ENCODE measurements at places on chromosomes 6 and 20.

DNA sequence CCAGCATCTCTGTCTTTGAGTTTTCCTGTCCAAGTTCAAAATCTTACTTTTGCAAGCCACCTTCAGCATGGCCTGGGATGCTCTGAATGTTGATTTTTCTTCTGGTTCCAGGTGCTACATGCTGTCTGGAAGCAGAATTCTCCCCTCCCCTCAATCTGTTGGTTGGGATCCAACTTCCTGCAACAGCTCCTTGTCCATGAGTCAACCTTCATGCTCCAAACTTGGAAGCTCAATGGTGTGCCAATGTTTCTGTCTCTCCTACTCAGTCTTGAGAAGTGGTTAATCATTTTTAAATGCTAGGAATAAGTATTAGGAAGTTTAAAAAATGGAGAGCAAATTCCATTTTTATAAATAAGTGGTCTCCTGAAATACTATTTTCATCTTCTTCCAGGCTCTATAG is 33.2 kb upstream of the PLEKHG1 start:
- DNase-seq, result no peak

- peak; percentile 64 for DNase-seq
These were observed 25.9 kb upstream of the GTSF1L start for GRCh38 chr20:43752561-43753301.

GRCh38 chr6:119113961-119114360 is 35.5 kb upstream of the FAM184A start:
- DNase-seq, result no peak

DNA sequence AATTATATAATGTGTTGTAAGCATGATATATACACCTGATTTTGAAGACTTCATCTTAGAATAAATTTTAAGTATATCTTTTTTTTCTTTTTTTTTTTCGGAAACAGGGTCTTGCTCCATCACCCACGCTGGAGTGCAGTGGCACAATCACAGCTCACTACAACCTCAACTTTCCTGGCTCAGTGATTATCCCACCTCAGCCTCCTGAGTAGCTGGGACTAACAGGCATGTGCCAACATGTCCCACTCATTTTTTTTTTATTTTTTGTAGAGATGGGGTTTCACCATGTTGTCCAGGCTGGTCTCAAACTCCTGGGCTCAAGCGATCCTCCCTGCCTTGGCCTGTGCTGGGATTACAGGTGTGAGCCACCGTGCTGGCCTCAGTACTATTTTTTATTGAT is 17.1 kb downstream of the VPS52 start:
- DNase-seq, result no peak

DNA sequence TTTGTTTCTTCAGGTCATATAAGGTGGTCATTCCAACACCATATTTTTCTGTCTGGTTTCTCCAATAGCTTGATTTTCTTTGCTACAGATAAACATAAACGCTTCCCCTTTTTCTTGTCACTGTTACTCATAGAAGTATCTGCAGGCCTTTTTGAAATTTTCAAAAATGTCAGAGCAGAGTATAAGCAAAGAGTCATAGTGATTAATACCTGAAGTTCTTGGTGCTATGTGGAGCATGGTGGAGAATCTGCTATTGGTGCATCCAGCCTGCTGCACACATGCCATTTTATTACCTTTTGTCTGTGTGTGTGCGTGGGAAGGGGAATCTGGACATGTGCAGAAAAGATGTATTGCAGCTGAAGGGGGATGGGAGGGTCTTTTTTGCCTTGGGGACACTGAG is 19.7 kb downstream of the STX11 start:
- DNase-seq, result no peak

DNA sequence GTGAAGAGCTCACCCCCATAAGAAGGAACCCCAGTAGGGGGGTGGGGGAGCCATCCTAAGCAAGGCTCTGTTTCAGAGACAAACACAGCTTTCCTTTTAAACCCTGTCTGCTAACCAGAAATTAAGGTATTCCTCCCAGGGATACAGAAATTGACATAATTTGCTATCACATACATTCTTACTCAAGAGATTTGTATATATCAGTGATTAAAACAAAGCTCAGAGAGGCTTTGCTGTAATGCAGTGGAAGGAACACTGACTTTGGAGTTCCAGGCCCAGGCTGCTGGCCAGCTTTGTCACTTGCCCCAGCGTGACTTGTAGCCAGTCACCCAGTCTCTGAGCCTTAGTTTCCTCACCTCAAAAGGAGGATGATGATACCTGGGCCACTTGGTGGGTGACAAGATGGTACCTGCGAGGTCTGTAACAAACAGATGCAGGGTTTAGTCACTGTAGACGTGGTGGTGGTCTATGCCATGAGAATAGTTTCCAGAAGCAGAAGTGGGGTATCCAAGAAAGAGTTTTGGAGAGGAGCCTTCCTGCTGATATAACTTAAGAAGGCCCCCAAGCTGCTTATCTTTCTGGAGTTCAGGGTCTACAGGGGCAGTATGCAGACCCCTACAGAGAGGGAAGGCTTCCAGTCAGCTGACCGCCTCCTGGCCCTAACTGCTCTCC is 3.2 kb upstream of the FOXF2 start:
- peak; percentile 17 for DNase-seq

DNA sequence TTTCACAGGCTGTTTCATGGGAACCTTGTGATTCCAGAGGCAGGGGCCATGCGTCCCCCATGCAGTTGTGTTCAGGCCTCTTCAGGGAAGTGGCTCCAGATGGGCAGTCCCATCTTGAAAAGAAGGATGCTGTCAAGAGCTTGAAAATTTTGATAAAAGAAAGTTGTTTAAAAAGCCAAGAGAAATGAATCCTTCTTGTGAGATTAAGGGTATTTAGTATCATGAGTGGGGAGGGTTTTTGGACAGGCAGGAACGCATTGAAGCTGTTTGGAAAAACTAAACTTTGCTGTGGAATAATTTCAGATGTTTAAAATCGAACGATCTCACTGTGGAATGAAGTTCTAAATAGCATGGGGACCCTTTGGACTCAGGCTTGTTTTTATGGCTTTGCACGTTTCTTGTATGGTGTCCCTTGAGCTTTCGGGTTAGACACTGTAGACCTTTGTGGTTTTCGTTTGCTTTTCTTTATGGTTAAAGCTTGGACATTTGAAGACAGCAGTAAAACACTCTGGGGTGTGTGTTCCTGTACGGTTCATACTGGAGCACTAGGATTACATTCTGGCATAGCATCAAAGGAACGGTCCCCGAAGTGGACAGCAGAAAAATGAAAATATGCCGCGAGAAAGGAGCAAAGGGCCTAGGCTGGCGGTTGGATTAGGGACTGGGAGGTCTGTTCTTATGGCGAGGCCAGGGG is 18.2 kb downstream of the KIF25 start:
- no peak for DNase-seq

DNA sequence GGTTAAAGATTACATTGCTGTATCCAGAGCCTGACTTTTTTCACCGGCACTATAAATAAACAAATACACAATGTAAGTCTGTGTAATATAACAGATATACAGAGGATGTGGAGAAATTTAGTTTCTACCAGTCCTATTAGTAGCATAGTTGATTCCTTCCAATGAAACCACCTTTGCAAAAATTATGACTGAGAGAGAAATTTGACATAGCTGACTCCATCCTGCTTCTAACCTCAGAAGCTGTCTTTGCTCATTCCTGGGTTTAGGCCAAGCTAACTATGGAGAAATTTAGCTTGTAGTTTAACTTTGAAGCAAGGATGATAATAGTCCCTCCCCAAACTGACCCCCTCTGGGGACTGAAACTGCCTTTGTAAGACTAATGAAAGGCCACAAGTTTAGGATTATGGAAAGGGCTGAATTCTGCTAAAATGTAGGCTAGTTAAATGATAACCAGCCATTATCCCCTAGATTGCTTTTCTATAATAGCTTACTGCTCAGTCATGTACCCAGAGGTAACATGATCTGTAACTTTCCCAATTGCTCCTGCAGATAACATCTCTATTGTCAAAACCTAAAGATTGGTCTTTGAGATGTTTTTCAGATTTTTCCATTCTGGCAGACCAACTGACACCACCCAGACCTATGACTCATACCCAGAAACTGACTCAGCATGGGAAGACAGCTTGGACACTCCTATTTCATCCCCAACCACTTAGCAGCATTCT is 172.8 kb upstream of the ARG1 start:
- DNase-seq, result no peak
